Pulmonary artery endothelial cell (primary cell): ENCODE measurements at places on chromosomes 2 and 18.

DNA sequence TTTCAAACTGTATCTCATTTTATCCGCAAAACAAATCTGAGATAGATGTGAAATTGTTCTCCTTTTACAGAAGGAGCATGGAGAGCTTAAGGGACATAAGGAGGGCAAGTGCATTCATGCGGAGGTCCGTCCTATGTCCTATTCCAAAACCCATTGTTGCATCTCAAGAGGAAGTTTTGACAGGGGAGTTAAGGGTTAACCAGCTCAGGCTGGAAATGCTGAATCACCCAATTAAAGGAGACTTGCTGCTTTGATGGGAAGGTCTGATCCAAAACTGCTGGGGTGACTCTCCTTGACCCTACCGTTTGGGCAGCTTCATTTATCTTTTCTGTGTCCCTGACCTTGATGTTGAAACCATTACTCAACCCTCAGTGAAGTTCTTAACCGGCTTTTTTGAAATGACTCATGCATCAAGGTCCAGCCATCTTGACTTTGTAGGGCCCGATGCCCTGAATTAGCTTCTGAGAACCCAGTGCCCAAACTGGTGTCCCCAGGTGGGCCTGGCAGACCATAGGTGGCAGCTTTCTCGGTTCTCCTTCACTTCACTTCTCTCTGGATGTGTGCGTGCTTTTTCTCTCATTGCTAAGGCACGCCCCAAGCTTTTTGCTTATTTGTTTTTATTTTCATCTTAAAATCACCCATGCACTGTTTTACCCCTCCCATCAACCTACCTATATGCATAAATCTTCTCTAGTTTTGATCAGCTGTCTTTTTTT, 15.9 kb upstream of the TXNDC2 start:
- DNase-seq = no peak

- DNase-seq = no peak
Measured at GRCh38 chr2:192398236-192398635, 203.5 kb upstream of the TMEFF2 start.

- no peak for DNase-seq
Measured at GRCh38 chr2:156430980-156431358, 5.2 kb upstream of the GPD2 start.

DNA sequence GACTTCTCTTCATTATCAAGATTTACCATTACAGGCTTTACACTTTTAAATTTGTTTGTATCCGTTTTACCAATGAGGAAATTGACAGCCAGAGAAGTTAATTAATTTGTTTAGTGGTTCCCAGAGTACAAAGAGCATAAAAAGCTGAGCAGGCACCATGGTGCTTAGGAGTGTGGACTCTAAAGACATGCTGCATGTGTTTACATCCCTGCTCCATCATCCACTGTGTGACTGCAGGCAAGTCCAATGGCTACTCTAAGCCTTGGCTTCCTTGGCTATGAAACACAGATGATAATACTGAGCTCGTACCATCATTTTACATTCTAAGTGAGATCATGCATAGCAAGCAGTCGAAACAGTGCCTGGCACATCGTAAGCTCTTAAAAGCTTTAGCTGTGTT, 108.0 kb upstream of the SLC35G4 start:
- no peak for DNase-seq

- no peak for DNase-seq
Measured at GRCh38 chr18:75207310-75208154, 1.4 kb downstream of the PTGR3 start.

GRCh38 chr2:139685090-139685983, 905.1 kb upstream of the NXPH2 start:
- DNase-seq = no peak

DNA sequence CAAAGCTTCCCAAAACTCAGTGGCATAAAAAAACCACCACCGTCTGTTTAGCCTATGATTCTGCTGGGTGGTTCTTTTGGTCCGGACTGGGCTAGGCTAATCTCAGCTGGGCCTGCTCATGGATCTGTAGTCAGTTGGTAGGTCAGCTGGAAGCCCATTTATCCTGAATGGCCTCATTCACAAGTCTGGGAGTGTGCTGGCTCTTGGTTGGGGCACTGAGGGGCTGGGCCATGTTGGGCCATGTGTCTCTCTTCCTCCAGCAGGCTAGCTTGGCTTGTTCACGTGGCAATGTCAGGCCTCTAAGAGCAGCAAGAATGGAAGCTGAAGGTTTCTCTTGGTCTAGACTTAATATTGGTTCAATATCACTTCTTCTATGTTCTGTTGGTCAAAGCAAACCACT, 95.7 kb upstream of the HS6ST1 start:
- no peak for DNase-seq

- DNase-seq = no peak
Measured at GRCh38 chr2:24682304-24682703, 110.9 kb downstream of the PTRHD1 start.

DNA sequence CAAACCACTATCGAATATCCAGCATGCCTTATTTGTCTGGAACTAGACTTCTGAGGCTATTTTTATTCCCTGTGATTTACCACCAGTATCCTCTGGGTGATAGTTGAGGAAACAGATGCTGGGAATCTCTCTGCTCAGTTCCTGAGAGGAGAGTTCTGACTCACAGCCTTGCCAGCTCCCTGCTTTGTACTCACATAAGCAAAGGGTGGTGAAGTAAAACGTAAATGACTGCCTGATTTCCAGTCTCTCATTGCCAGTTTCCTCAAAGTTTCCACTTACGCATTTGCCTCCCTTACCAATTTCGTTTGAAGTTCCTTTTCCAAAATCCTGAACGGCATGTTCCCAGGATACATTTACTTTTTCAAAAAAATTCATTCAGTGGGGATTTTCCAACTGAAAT, 69.2 kb upstream of the HNRNPA3 start:
- DNase-seq = peak; percentile 73

DNA sequence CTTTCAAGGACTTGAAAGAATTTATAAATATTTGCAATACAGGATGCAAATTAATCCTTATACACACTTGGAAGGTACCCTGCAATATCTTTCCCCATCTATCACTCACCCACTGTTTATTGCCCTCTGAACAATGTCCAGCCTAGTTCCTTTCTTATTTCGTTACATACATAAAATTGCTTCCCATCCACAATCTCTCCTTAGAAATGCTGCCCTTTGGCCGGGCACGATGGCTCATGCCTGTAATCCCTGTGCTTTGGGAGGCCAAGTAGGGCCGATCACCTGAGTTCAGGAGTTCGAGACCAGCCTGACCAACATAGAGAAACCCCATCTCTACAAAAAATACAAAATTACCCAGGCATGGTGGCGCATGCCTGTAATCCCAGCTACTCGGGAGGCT, 41.2 kb upstream of the ATP8B1 start:
- DNase-seq = no peak
